8988T (cell line): ENCODE measurements at places on chromosomes 12 and 14.
A peak's percentile ranks its signal among the peaks of the same experiment; 100 is the strongest.

DNA sequence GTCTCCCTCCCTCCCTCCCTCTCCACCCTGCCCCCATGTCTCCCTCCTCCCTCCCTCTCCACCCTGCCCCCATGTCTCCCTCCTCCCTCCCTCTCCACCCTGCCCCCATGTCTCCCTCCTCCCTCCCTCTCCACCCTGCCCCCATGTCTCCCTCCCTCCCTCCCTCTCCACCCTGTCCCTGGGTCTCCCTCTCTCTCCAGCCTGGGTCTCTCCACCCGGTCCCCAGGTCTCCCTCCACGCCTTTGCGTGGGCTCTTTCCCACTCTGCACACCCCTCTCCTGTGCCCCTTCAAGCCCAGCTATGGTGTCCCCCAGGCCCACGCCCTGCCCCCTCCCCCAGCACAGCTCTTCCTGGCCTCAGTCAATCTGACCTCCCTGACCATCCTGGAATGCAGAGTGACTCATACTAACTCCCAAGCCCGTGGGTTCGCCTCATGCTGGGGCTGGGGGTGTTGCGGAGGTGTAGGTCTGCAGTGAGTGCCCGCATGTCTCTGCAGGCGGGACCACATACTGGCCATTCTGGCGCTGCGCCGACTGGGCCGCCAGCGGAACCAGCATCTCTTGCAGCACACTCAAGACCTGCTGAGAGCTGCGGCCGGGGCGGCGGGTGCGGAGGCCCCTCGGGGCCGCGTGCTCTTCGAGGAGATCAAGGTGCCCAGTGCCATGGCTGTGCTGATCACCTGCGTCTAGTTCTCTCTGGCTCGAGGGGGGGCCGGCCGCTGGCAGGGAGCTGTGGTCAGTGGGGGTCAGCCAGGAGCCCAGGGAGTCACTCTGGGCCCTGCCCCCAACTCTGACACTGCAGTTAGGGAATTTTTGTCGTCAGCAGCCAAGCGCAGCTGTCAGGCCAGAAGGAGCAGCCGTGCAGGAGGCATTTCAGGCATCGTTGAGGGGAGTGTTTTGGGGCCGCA lies 13.5 kb upstream of the TNFAIP2 start:
- no peak for DNase-seq

DNA sequence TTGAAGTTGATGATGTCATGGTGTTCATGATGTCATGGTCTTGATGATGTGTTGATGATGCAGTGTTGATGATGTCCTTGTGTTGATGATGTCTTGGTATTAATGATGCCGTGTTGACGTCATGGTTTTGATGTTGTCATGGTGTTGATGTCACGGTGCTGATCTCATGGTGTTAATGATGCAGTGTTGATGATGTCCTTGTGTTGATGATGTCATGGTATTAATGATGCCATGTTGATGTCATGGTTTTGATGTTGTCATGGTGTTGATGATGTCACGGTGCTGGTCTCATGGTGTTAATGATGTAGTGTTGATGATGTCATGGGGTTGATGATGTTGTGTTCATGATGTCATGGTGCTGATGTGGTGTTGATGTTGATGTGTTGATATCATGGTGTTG lies 48.0 kb upstream of the RIMBP2 start:
- no peak for DNase-seq

DNA sequence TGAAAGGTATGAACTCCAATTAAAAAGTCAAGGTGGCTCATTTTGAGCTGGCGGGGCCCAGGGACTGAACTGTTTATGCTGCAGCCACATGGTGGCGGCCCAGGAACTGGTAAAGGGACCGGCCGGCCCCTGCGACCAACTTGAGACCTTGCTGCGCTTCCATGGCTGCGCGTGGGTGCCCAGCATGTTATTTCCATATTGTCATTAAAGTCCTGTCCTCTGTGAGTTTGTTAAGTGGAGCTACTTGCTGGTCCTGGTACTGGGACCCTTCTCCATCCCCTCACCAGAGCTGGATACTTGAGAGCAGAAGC lies 62.3 kb downstream of the BEGAIN start:
- peak; percentile 26 for DNase-seq

GRCh38 chr12:13348464-13348863 lies 151.9 kb downstream of the EMP1 start:
- DNase-seq = no peak

DNA sequence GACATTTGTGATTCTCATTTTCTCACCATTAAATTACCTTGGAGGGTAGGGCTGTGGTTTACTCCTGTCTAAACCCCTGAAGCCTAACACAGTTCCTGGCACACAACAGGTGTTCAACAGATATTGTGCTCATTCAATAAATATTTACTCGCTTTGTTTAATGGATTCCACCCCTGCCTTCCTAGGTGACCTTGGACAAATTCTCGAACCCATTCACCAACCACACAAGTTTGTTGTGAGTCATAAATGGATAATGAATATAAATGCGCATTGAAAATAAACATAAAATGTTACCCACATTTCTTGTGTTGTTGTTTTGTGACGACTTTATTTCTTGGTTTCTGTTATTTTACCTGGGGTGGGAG lies 362 bp upstream of the TSFM start:
- no peak for DNase-seq

DNA sequence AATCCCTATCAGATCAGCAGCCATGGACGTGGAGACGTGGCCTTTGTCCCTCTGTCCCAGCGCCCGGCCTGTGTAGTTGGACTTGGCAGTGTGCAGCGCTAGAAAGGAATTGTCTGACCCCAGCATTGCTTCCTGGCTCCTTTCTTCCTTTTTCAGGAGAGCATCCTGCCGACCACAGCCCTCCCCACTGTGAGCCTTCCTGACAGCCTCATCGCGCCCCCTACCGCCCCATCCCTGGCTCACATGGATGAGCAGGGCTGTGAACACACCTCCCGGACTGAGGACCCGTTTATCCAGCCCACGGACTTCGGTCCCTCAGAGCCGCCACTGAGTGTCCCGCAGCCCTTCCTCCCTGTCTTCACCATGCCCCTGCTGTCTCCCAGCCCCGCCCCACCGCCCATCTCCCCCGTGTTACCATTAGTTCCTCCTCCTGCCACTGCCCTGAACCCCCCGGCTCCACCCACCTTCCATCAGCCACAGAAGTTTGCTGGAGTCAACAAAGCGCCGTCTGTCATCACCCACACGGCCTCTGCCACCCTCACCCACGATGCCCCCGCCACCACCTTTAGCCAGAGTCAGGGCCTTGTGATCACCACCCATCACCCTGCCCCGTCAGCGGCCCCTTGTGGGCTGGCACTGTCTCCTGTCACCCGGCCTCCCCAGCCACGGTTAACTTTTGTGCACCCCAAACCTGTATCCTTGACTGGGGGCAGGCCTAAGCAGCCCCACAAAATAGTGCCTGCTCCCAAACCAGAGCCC lies 40.6 kb downstream of the IL31 start:
- no peak for DNase-seq

DNA sequence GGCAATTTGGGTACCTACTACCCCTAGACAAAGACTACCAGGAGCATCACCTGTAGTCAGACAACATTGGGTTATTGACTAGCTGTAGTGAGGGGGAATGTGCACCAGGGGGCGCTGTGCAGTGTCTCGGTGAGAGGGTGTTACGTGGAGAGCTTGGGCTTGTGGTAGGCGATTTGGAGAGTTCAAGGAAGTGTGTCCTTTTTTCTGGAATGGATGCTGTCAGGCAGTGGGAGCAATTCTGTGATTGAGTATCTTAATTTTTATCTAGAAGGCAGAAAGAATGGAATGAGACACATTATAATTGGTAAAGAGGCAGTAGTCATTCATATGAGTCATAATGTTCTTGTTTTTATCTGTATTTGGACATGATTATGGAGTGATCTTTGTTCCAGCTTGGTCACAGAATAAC lies 187.7 kb downstream of the GALC start:
- peak; percentile 10 for DNase-seq

DNA sequence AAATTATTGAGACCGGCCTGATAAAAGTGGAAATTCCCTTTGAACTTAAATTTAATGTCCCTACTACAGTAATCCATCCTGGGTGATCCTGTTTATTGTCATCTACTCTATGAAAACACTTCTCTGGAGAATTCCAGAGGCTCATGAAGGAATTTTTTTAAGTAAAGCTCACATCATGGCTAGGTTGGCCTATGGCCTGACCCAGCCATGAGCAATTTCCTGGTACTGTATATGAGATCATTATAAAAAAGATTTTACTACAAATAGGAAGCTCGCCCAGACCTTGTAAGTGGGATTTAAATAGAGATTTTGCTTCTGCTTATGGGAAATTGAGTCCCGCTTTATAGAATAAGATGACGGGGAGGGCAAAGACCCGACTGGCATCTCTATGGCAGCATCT lies 215.5 kb downstream of the DPF3 start:
- no peak for DNase-seq

- DNase-seq = no peak
Measured at GRCh38 chr12:101829639-101830366, 956 bp downstream of the GNPTAB start.

DNA sequence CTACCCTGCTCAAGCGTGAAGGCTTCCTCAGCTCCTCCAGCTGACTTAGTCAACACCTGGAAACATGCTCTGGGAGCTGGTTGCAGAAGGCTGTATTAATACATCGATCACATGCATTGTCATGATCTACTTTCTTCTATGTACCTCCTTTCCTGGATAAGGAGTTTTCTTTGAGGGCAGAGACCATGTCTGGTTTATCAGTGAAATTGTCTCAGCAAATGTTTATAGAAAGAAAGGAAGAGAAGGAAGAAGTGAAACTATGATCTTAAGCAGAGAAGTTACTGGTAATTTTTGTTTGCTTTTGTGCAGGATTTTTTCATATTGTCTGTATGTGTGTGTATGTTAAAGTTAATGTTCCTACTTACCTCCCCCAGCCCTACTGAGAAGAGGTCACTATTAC lies 4.5 kb downstream of the DYRK4 start:
- DNase-seq = no peak

DNA sequence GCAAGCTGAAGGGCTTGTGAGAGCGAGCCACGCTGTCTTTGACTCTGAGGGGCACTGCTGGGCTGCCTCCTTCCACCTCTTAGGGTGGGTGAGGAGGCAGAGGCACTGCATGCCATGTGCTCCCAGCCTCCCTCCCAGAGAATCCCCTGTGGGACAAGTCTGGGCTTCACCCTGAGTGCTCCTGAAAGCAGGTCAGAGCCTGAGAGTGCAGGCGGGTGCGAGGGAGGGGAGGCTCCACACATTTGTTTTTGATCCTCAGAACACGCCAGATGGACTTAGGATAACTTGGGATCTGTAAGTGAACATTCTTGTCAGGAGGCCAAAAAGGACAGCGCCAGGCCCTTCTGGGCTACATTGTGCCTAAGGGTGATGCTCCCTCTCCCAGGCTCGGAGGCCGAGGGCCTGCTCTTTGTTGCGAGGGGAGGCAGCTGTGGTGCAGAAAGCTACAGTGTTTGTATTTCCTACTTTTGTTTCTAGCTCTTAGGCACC lies 155.4 kb downstream of the TMX1 start:
- DNase-seq = no peak

DNA sequence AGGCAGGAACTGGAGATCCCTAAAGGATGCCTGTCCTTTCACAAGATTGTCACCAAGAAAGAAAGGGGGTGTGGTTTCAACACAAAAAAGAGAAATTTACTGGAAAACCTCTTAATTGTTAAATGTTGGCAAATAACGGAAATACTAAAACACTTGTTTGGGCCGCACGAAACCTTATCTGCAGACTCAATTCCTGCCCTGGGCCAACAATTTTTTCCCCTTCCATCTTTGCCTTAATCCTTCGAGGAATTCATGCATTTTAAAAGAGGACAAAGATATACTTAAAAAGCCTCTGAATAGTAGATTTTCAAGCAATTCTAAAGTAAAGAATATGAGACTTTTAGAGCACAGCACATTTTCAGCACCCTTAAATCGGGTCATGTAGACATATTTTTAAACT lies 366.2 kb downstream of the DUSP6 start:
- DNase-seq = no peak

DNA sequence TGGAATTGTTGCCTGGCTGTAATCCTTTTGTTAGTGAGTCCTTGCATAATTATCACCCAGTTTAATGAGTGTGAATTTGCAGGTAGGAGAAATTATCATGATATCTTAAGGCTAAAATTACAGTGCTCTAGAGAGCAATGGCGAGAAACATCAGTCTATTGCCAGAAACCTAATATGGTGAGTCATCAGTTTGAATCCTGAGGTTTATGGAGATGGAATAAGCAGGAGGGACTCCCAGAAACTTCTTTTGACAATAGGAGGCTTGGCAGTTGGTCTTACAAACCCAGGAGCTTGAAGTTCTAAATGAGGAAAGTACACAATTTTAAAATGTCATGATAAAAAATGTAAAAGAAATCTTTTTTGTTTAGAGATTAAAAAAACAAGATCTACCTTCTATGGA lies 31.5 kb upstream of the CRADD start:
- DNase-seq = no peak

GRCh38 chr12:112207397-112207924 lies 82.1 kb downstream of the TRAFD1 start:
- no peak for DNase-seq

GRCh38 chr14:44135972-44136371 lies 371.1 kb downstream of the FSCB start:
- DNase-seq = no peak

DNA sequence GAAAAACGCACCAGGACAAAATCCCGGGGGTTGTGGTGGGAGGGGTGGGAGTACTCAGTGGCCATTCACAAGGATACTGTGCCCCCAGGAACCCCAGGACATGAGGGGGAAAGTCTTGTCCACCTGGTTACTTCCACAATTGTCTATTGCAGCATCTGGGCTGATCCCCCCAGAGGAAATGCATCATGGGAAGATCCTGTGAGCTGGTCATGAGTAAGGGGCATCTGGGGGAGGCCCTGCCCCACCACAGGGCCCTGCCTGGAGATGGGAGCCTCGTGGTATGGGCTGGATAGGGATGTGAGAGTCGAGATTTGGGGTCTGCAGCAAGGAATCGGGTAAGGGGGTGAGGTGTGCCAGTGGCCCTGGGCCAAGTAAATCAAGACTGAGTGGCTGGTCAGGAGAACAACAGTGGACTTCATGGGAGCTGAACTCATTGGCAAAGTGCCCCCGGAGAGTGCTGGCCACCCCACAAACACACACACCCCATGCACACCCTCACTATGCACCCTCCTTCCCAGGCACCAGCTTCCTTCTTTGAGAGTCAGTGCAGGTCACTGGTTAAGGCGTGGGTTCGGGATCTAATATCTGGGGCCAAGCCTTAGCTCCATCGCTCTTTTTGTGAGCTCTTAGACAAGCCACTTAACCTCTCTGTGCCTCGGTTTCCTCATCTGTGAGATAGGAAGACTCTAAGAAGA lies 3.0 kb upstream of the SERPINA1 start:
- DNase-seq = no peak

DNA sequence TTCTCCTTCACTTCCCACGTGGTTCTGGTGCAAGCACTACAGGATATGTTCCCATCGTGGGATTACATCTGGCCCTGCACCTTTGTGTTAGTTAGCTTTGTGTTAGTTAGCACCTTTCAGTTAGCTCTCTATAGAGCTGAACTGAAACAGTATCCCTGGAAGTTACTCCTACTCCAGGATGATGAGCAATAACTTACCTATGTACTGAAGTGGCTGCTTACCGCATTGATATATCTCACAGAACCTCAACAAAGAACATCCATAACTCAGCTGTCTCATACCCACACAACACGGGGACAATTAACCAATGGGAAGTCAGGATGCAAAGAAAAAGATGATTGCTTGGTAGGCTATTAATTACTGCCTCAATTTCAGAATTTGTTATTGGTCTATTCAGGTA lies 146.6 kb downstream of the ASCL4 start:
- DNase-seq = no peak
